Naive thymus-derived CD8-positive, alpha-beta T cell (primary cell): ENCODE measurements at places on chromosomes 3 and 15. TPM values are rescaled to one million over a fixed set of nuclear protein-coding genes. Genes with fewer than 3 reads are reported as not detected.

Gene GPR27
- total RNA-seq: 0.16 TPM

Gene CCR1
- total RNA-seq: 0.55 TPM

Gene UBXN7
- total RNA-seq: 77.0 TPM

Gene NAALADL2
- 0.44 TPM for total RNA-seq

Gene CD86
- total RNA-seq: 0.83 TPM

Gene SKIC8
- total RNA-seq: 49.7 TPM

Gene B3GALNT1
- total RNA-seq: 2.3 TPM

Gene PLSCR2
- total RNA-seq: not detected

Gene FSTL1
- total RNA-seq: 0.55 TPM

Gene GOLGA8Q
- 2.6 TPM for total RNA-seq

Gene ANKRD34C
- not detected for total RNA-seq

Gene RARRES1
- not detected for total RNA-seq

Gene GOLGA6L4
- total RNA-seq: 2.5 TPM

Gene OCA2
- total RNA-seq: not detected

Gene HRG
- total RNA-seq: not detected

Gene FSIP1
- 0.55 TPM for total RNA-seq

Gene ITIH3
- not detected for total RNA-seq

Gene LRTM1
- total RNA-seq: not detected

Gene AMIGO3
- 1.1 TPM for total RNA-seq

Gene CHMP2B
- total RNA-seq: 27.3 TPM

Gene SKIL
- 67.2 TPM for total RNA-seq

Gene LMOD3
- not detected for total RNA-seq

Gene RGMA
- not detected for total RNA-seq

Gene APEH
- total RNA-seq: 137 TPM

Gene TIPIN
- total RNA-seq: 14.4 TPM

Gene CNTN4
- not detected for total RNA-seq

Gene RTP1
- total RNA-seq: not detected

Gene SLC28A2
- not detected for total RNA-seq

Gene ARL14
- not detected for total RNA-seq

Gene IL17RC
- total RNA-seq: 0.39 TPM

Gene APOD
- total RNA-seq: not detected

Gene FOXB1
- not detected for total RNA-seq

Gene ADCY5
- not detected for total RNA-seq

Gene NEK11
- total RNA-seq: 5.7 TPM

Gene GOLGA8B
- 378 TPM for total RNA-seq

Gene TNFAIP8L3
- not detected for total RNA-seq

Gene MYEF2
- total RNA-seq: 24.5 TPM

Gene EEF1AKMT4
- 1.4 TPM for total RNA-seq

Gene DPH3
- total RNA-seq: 17.2 TPM

Gene TUSC7
- total RNA-seq: not detected

Gene CRYGS
- total RNA-seq: 10.0 TPM

Gene ELP6
- 30.1 TPM for total RNA-seq

Gene SAMMSON
- not detected for total RNA-seq

Gene EPB42
- not detected for total RNA-seq

Gene GPR160
- 17.1 TPM for total RNA-seq

Gene GATA2
- not detected for total RNA-seq

Gene ASB14
- total RNA-seq: not detected
